Fibroblast of lung (primary cell): ENCODE measurements at places on chromosomes 4 and X. TPM values are rescaled to one million over a fixed set of nuclear protein-coding genes. Genes with fewer than 3 reads are reported as not detected.

TCEAL3 gene
- 15.4 and 21.6 TPM in 2 replicates for total RNA-seq

VCX3B gene
- not detected in 2 replicates for total RNA-seq

COX7B gene
- total RNA-seq: 291 and 302 TPM in 2 replicates

NLGN4X gene
- under 0.01 TPM in 1 of 2 replicates, not detected in the other for total RNA-seq

CTAG2 gene
- not detected in 2 replicates for total RNA-seq

GRCh38 chr4:8200302-8200975 lies 1.3 kb downstream of the SH3TC1 start:
- DNase-seq: peak; percentile 69
- no peak overlapping the region for H3K4me3 ChIP-seq
- H3K27ac ChIP-seq: peak overlapping the region; percentile 52
- no peaks in the 10 kb centered on the region for H3K27me3 ChIP-seq
- H3K36me3 ChIP-seq: no peaks in the 10 kb centered on the region

GRCh38 chr4:10019521-10020051 lies 1.7 kb downstream of the SLC2A9 start:
- peaks cover 4% of the 10 kb centered on the region for H3K4me1 ChIP-seq
- H3K27me3 ChIP-seq: no peaks in the 10 kb centered on the region
- peak overlapping the region; percentile 26 for H3K4me3 ChIP-seq
- H3K36me3 ChIP-seq: no peaks in the 10 kb centered on the region
- DNase-seq: no peak
- H3K27ac ChIP-seq: peak overlapping the region; percentile 75

DNA sequence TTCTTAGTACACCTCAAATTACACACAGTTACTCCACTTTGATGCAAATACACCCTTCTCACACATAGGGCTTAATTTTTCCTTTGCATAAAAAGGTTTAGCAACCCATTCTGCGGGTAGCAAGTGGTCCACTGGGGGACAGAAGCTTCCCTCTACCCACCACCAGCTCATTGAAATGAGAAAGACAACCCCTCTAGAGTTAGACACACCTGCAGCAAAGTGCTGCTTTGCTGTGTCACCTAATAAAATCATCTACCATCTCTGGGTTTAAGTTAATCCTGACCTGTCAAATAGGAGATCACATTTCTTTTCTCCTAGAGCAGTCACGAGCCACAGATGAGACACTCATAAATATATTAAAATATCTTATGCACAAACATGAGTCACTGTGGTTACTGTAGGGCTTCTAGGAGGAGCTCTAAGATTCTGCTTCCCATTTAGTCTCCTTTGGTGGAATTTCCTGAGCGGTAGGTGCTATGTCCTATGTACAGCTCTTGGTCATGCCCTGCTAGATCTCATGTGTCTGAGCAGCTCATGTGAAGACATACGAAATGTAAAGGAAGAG lies 11.9 kb downstream of the BMX start:
- H3K4me3 ChIP-seq: no peak overlapping the region
- no peaks in the 10 kb centered on the region for H3K27me3 ChIP-seq
- no peaks in the 10 kb centered on the region for H3K36me3 ChIP-seq
- no peak overlapping the region for H3K27ac ChIP-seq
- H3K4me1 ChIP-seq: no peaks in the 10 kb centered on the region
- peak; percentile 3 for DNase-seq

DNA sequence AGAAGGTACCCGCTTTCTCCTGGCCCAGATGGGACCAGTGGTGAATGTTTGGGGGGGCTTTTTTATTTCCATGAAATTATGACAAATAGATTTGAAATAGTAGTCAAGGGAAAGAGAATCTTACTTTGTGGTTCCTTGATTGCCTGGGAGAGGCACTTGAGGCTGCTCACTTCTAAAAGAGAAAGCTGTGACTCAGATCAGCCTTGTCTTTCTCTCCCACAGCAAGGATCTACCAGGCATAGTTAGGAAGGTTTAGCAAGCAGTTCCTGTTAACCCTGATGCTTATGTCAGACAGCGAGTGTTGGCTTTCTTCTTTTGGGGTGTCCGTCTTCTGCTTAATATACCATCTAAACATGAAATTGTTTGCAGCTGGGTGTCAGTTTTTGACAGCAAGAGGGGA lies 114.5 kb downstream of the TSPAN7 start:
- no peak overlapping the region for H3K27ac ChIP-seq
- peak; percentile 12 for DNase-seq
- no peak overlapping the region for H3K4me3 ChIP-seq

DNA sequence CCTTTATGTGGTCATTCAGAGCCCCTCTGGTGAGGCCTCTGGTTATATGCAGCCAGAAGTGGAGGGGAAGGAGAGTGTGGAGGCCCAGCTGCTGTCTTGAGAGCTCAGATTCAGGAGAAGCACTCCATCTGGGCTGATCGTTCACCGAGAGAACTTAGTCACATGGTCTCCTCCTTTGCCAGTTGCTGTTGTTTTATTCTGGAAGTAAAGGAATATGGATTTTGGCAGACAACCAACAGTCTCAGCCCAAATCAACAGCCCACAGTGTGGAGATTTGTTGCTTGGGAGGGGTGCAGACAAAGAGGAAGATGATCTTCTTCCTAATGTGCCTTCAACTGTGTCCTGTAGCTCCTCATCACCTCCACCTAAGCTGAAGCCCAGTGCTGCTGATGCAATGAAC lies 355.4 kb downstream of the ANK2 start:
- no peak overlapping the region for H3K27ac ChIP-seq
- no peak overlapping the region for H3K4me3 ChIP-seq
- H3K36me3 ChIP-seq: no peaks in the 10 kb centered on the region
- H3K27me3 ChIP-seq: no peaks in the 10 kb centered on the region
- H3K4me1 ChIP-seq: no peaks in the 10 kb centered on the region

GRCh38 chr4:185535612-185536410 lies 504 bp upstream of the PDLIM3 start:
- no peak overlapping the region for H3K27ac ChIP-seq
- H3K4me1 ChIP-seq: peaks cover 3% of the 10 kb centered on the region
- peak overlapping the region; percentile 78 for H3K4me3 ChIP-seq
- no peak for DNase-seq
- H3K27me3 ChIP-seq: no peaks in the 10 kb centered on the region

- no peak overlapping the region for H3K27ac ChIP-seq
- H3K4me1 ChIP-seq: no peaks in the 10 kb centered on the region
- H3K36me3 ChIP-seq: no peaks in the 10 kb centered on the region
Measured at GRCh38 chr4:172546782-172547181, 621.8 kb upstream of the GALNT7 start.

DNA sequence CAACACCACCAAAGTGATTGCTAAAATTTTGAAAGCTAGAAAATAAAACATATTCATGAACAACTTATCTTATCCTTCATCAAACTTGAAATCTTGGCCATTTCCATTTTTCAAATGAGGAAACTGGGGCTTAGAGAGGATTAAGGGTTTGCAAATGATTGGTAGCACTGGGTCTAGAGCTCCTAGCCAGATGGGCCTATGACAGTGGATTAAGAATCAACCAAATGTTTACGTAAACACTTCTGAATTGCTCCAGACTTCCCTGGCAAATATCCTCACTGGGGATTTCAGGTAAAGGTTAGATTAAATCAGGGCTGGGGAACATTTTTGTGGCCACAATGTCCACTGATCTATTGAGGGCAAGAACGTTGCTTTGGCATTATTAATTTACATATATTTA lies 241.2 kb downstream of the ANK2 start:
- peaks cover 10% of the 10 kb centered on the region for H3K4me1 ChIP-seq
- no peaks in the 10 kb centered on the region for H3K36me3 ChIP-seq
- no peak for DNase-seq
- H3K27me3 ChIP-seq: no peaks in the 10 kb centered on the region
- H3K27ac ChIP-seq: no peak overlapping the region

- no peaks in the 10 kb centered on the region for H3K36me3 ChIP-seq
- H3K27me3 ChIP-seq: no peaks in the 10 kb centered on the region
- H3K4me3 ChIP-seq: no peak overlapping the region
Measured at GRCh38 chrX:97405031-97405660, 521.4 kb downstream of the RPA4 start.

- no peak overlapping the region for H3K4me3 ChIP-seq
- H3K27me3 ChIP-seq: no peaks in the 10 kb centered on the region
- DNase-seq: peak; percentile 20
- no peaks in the 10 kb centered on the region for H3K4me1 ChIP-seq
- H3K27ac ChIP-seq: no peak overlapping the region
Measured at GRCh38 chr4:17260166-17260907, 251.6 kb downstream of the QDPR start.

- H3K4me1 ChIP-seq: no peaks in the 10 kb centered on the region
- H3K4me3 ChIP-seq: no peak overlapping the region
- DNase-seq: no peak
- H3K36me3 ChIP-seq: no peaks in the 10 kb centered on the region
- H3K27ac ChIP-seq: no peak overlapping the region
Measured at GRCh38 chr4:121510341-121510874, 129.6 kb upstream of the QRFPR start.

DNA sequence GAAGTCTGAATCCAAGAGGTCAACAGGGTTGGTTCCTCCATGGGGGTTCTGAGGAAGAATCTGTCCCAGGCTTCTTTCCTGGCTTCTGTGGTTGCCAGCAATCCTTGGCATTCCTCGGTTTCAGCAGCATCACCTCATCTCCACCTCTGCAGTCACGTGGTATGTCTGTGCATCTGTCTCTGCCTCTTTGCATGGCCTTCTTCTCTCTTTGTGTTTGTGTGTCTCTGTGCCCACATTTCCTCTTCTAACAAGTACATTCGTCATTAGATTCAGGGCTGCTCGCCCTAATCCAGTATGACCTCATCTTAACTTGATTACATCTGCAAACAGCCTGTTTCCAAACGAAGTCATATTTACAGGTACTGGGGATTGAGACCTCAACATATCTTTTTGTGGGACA lies 114.0 kb downstream of the BCOR start:
- H3K36me3 ChIP-seq: no peaks in the 10 kb centered on the region
- no peaks in the 10 kb centered on the region for H3K27me3 ChIP-seq
- no peak overlapping the region for H3K27ac ChIP-seq
- no peak overlapping the region for H3K4me3 ChIP-seq

DNA sequence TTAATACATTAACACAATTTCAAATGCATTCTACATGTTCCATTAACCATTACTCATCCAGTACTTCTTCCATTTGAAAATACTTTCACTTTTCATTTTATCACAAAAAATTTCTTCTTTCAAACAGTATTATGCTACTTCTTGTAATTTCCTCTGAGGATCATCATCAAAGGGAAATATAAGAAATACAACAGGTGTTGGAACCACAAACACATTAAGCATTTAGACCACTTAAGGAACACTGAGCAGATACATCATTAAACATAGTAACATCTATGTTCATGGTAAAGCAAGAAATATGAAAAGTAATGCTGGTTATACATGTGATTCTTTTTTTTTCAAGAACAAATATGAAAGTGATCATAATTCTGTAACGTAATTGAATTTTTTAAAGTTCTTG lies 2207.0 kb downstream of the ARAP2 start:
- H3K4me1 ChIP-seq: no peaks in the 10 kb centered on the region
- no peak for DNase-seq
- no peak overlapping the region for H3K4me3 ChIP-seq
- no peaks in the 10 kb centered on the region for H3K36me3 ChIP-seq
- H3K27ac ChIP-seq: no peak overlapping the region

DNA sequence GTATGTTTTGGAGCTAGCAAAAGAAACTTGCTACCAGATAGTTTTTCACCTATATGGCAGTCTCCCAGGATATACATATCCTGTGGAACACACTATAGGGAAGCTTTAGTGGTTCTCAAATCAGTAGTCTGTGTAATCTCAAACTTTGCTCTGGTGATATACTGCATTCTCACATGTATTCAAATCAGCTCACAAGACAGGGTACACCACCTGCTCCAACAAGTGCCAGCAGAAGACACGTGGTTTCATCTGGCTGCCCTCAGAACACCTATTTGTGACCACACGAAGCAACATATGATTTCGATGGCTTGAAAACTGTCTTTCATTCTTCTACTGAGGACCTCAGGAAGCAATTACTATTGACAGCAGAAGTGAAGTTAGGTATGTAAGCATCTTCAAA lies 37.7 kb downstream of the BCLAF3 start:
- no peaks in the 10 kb centered on the region for H3K36me3 ChIP-seq
- DNase-seq: no peak
- no peaks in the 10 kb centered on the region for H3K4me1 ChIP-seq

DNA sequence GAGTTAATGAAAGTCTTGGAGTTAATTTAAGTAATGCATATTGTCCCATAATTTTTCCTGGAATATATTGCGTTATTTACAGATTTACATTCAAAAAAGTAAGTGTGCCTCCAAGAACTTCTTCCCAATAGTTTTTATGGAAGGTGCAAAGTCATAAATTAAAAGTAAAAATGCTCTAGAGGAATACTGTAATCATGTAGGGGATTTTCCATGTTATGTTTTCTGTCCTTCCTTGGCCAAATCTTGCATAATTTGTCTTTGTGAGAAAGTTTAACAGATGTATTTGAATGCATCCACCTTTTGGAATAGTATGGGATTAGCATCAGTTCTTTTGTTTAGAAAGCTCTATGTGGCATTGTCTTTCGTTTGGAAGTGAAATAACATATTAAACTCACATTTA lies 144.1 kb upstream of the GIMD1 start:
- no peaks in the 10 kb centered on the region for H3K36me3 ChIP-seq
- H3K27ac ChIP-seq: no peak overlapping the region
- H3K4me1 ChIP-seq: no peaks in the 10 kb centered on the region
- no peak overlapping the region for H3K4me3 ChIP-seq
- H3K27me3 ChIP-seq: no peaks in the 10 kb centered on the region
- no peak for DNase-seq

GRCh38 chrX:97898798-97899197 lies 1015.1 kb downstream of the RPA4 start:
- DNase-seq: peak; percentile 70
- H3K36me3 ChIP-seq: no peaks in the 10 kb centered on the region
- no peak overlapping the region for H3K27ac ChIP-seq
- H3K27me3 ChIP-seq: no peaks in the 10 kb centered on the region

DNA sequence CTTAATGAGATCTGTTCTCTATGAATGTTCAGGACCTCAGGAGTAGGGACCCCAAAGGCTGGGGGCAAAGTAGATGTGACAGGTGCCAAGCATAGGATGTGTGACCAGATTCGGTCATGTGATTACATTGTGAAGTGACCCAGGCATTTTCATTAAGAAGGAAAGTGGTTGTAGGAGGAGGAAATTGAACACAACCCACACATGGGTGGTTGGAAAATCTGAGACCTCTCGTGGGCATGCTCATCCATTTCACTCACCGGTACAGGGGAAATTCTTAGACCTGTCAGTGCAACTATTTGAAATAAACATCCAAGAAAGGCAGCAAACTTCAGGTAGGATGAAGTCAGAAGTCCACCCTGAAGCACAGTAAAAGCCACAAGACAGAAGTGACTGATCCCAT lies 43.5 kb upstream of the CD99 start:
- DNase-seq: no peak
- H3K27me3 ChIP-seq: no peaks in the 10 kb centered on the region
- H3K27ac ChIP-seq: no peak overlapping the region
- H3K36me3 ChIP-seq: no peaks in the 10 kb centered on the region
- no peaks in the 10 kb centered on the region for H3K4me1 ChIP-seq

DNA sequence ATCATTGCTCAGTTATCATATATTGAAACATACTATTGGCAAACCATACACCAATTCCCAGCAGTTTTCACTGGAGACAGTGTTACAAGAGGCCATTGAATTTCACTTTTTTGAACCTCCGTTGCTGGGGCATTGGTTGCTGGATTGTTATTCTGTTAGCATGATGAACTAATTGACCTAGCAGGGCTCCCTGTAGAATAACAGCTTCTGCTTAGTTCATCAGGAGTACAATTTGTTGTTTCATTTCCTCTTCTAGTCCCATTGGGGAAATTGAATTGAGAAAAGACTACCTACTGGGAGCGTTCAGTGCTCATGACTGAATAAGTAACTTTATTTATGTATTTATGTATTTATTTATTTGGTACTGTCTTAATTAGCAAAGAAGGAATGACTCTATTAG lies 151.6 kb downstream of the SLIT2 start:
- no peak overlapping the region for H3K4me3 ChIP-seq
- H3K36me3 ChIP-seq: no peaks in the 10 kb centered on the region
- no peak overlapping the region for H3K27ac ChIP-seq
- no peaks in the 10 kb centered on the region for H3K27me3 ChIP-seq
- H3K4me1 ChIP-seq: no peaks in the 10 kb centered on the region
- no peak for DNase-seq
